ENCODE measurements at places on chromosomes 3 and 15.

- no peak for DNase-seq
Measured at GRCh38 chr3:125594125-125594524, 1.2 kb downstream of the OSBPL11 start.

GRCh38 chr3:20104167-20104661 lies 64.0 kb downstream of the KAT2B start:
- no peak for DNase-seq

GRCh38 chr3:151611419-151611818 lies 122.3 kb upstream of the AADACL2 start:
- no peak for DNase-seq

GRCh38 chr3:136984837-136985236 lies 27.1 kb downstream of the IL20RB start:
- DNase-seq = no peak

GRCh38 chr3:65767551-65767950 lies 271.2 kb downstream of the MAGI1 start:
- DNase-seq = no peak

GRCh38 chr3:59605944-59606534 lies 556.2 kb upstream of the CFAP20DC start:
- no peak for DNase-seq

- DNase-seq = no peak
Measured at GRCh38 chr15:80026310-80026709, 33.2 kb upstream of the ZFAND6 start.

- no peak for DNase-seq
Measured at GRCh38 chr3:122066331-122067213, 11.4 kb downstream of the CD86 start.

DNA sequence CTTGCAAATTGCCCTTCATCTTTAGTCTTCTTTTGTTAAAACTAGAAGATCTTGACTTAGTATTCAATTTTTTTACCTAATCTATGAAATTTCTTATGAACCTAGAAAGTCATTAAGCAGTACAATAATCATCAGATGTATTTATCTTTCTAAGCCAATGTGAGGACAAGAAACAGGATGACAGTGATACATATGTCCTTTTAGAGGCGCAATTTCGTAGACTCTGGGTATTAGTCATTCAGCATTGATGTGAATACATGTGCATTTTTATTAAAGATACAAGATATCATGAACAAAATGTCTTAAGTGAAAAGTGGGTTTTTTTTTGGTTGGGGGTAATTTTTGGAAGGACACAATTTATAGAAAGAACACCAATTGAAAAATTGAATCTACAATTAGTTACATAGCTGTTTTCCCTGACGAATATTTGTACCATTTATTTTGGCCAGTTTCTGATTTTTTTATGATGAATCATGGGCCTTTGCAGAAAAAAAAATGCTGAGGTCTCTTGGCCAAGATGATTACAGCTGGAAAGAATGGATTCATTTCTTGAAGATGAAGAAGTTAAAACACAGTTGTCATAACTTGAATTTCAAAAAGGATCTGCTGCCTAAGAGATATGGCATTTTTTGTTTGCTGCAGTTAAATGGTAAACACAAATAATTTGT lies 48.9 kb upstream of the AGTR1 start:
- no peak for DNase-seq

DNA sequence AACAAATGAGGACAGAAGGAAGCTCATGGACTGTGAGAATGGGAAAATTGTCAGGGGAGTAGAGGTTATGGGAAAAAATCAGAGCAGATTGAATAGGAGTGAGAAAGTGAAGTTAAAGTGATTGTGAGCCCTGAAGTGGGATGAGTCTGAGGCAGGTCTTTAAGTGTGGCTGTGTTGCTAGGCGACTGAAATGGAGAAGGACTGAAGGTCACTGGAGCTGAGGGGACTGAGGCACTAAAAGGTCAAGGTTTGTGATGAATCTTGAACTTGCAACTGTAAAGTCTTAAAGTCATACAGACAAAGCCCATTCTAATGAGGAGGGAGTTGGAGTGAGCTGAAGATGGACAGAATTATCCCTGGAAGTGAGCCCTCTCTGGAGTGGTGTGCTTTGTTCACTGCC lies 518.9 kb downstream of the TUSC7 start:
- no peak for DNase-seq

- DNase-seq = no peak
Measured at GRCh38 chr3:107263269-107264021, 113.8 kb upstream of the CCDC54 start.

DNA sequence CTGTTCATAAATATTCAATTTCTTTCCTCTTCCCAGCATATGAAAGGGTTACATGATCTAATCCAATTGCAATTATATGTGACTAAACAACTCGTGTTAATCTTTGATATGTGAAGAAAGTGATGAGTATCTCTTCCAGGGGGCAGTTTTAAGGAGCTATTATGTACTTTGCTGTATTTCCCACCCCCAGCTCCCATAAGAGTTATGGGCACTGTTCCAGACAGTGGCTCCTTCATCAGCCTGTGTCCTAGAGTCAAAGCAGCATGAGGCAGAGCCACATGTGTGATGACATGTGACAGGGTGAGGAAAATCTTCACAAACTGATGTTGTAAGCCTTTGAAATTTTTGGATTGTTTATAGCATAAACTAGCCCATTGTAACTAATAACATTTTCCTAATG lies 315.4 kb downstream of the DIPK2A start:
- no peak for DNase-seq

DNA sequence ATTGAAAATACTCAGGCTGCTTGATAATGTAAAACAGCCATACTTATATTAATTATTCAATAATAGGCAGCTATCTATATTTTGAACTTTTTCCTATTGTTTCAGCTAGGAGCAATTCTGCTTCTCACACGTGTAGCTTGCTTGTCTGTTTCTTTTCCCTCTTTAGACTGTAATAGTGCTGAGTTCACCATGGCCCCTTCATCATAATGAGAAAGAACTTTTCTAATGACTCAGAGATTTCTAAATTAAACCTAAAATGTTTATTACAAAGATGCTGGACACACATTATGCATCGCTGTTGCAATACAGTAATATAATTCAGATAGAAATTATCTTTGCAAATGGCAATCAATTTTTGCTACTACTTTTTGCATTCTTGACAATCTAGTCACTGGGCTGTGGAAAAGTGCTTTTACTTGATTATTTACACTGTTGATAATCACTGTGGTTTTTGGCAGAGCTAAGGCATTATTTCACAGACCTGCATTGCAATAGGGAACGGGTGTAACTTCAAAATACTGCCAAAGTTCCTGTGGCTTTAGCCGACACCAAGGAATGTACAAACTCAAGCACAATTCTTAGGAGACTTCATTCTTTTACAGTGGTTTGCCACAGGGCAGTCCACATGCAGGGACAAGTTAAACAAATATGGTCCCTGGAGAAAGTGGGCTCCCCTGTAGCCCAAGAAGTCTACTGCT lies 281.0 kb upstream of the TBL1XR1 start:
- no peak for DNase-seq

DNA sequence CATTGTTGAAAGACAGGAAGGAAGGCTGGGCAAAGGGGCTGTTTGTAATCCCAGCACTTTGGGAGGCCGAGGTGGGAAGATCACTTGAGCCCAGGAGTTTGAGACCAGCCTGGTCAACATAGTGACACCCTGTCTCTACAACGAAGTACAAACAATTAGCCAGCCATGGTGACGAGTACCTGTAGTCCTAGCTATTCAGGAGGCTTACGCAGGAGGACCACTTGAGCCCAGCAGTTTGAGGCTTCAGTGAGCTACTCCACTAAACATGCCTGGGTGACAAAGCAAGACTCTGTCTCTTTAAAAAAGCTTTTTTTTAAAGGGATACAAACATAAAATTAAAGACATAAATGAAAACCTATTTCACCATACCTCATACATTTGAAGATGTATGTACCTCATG lies 11.1 kb downstream of the SERP1 start:
- DNase-seq = no peak

DNA sequence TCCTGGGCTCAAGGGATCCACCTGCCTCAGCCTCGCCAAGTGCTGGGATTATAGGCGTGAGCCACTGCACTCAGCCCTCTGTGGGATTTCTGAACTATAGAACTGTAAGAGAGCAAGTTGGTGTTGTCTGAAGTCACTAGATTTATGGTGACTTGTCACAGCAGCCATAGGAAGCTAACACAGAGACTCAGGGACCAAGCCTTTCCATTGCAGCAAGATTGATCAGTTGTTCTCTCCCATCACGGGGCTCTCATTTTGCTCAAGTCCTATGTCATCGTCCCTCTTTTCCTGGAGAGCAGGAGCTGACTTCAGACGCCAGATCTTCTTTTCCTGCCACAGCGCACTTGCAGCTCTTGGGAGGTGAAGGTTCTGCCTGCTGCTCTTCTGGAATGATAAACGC lies 61.0 kb downstream of the APBA2 start:
- DNase-seq = no peak

- no peak for DNase-seq
Measured at GRCh38 chr3:155302481-155302880, 9.0 kb upstream of the STRIT1 start.

DNA sequence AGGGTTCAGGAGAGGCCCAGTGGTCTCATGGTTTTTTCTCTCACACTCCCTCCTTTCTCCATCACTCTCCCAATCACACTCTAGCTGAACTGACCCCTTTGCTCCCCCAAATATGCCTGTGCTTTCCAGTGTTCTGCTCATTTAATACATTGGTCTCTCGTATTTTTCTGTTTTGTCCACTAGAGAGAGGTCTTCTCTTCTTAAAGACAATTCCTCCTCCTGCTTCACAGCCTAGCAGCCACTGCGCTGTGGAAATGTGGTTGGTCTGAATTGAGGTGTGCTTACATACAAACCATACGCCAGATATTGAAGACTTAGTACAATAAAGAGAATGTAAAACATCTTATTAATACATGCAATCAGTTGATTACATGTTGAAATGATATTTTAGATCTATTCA lies 60.6 kb upstream of the XCR1 start:
- no peak for DNase-seq

DNA sequence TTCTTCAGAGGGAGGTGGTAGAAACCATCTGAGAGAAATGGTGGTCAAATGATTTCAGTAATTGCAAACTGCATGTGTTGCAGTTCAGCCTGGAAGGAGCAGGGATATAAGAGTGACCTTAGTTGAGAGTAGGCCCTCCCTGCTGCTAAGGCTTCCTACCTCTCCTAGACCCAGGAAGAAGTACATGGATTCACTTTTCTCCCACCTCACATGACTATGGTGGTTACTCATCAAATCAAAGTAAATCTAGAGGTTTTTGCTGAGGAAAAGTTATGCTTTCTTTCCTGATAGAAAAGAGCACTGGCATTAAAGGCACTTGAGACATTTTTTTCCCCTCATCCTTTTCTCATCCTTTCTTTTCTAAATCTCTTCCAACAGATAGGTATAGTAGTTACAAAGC lies 43.2 kb upstream of the LEKR1 start:
- DNase-seq = no peak

- DNase-seq = no peak
Measured at GRCh38 chr3:14077310-14077709, 47.4 kb downstream of the CHCHD4 start.

- peak; percentile 57 for DNase-seq
Measured at GRCh38 chr15:70323111-70323851, 225.6 kb upstream of the TLE3 start.

- DNase-seq = no peak
Measured at GRCh38 chr15:95448531-95449229, 881.8 kb upstream of the NR2F2 start.

DNA sequence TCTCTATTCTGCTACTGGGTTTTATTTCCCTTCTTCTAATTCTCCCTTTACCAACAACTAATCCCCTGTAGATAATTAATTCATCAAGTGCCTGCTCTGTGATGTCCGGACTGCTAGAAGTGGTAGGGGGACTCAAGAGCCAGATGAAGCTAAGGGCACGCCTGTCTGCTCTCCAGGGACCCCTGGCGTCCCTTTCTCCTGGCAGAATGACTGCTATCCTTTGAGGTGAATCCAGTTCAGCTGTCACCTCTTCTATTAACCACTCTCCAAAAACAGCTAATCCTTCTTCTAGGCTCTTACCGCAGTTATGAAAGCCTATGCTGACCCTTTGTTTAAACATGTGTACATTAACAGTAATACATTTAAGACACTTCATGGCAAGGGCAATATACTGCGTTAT lies 1.4 kb upstream of the CHRNA7 start:
- DNase-seq = peak; percentile 26

- no peak for DNase-seq
Measured at GRCh38 chr3:44111482-44111881, 130.2 kb upstream of the TOPAZ1 start.

- no peak for DNase-seq
Measured at GRCh38 chr15:99732124-99732750, 1.0 kb downstream of the LYSMD4 start.

DNA sequence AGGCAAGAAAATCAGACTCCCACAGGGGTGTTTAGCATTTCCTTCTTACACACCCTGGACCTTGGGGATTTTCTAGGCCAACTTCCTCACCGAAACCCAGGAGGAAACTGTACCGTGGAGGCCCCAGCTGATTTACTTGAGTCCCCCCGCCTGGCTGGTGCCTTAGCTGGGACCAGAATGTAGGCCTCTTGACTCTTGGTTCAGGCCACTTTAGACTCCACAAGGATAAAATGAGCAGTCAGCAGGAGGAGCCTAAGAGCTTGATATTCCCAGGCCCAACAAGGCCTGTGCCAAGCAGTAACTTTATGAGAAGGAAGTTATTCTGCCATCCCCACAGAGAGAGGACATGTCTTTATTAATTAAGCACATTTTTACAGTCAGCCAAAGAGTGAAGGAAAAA lies 4.6 kb upstream of the APBA2 start:
- no peak for DNase-seq

DNA sequence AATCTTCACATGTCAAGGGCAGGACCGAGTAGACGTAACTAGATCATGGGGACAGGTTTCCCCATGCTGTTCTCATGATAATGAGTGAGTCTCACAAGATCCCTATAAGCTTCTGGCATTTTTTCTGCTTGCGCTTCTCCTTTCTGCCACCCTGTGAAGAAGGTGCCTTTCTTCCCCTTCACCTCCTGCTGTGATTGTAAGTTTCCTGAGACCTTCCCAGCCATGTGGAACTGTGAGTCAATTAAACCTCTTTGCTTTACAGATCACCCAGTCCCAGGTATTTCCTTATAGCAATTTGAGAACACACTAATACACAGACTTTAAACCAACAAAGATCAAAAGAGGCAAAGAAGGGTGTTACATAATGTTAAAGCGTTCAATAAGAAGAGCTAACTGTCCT lies 156.6 kb upstream of the UBE2E2 start:
- DNase-seq = no peak

- no peak for DNase-seq
Measured at GRCh38 chr3:5205165-5205941, 17.8 kb downstream of the EDEM1 start.

Data from NCI-H2171 (cell line).